CD4-positive, CD25-positive, alpha-beta regulatory T cell (primary cell): ENCODE measurements at places on chromosomes 1 and 21.

- DNase-seq = no peak
These were observed 399 bp upstream of the PTPRC start for GRCh38 chr1:198638441-198638840.

DNA sequence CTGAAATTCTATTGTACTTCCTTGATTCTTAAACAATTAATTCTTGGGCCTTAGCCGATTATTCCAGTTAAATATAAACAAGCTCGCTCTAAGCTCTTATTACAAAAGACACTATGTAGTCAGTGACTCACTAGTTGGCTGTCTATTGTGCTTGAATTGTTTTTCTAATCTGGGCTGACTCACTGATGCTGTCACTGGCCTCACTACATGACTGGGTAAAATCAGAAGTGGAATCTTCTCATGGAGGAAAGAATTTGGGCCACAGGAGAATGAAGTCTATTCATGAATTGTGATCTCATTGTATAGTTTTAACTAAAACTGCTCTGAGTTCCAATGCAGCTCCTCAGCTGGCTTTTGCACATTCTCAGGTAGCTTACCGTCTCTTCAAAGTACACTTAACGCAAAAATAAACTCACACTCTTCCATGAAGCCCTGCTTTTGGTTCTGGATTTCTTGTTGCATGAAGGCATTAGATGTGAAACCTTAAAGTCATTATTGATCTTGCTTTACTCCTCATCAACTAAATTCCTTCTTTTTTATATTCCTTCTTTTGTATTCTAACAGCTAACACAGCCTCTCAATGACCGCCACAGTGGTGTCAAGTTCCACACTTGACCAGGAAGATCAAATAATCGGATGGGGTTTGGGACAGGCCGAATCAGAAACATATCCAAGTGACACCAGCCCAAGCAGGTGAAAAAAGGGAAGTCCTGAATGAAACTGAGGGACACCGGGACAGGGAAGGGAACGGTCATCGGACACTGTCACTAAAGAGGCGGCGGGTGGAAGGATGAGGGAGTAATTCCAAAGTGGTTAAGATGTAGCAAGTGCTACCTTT, 80.9 kb upstream of the LBR start:
- no peak for DNase-seq

GRCh38 chr1:24901791-24902470, 28.1 kb downstream of the RUNX3 start:
- no peak for DNase-seq

GRCh38 chr21:45801989-45802388, 158.5 kb downstream of the PCBP3 start:
- no peak for DNase-seq

DNA sequence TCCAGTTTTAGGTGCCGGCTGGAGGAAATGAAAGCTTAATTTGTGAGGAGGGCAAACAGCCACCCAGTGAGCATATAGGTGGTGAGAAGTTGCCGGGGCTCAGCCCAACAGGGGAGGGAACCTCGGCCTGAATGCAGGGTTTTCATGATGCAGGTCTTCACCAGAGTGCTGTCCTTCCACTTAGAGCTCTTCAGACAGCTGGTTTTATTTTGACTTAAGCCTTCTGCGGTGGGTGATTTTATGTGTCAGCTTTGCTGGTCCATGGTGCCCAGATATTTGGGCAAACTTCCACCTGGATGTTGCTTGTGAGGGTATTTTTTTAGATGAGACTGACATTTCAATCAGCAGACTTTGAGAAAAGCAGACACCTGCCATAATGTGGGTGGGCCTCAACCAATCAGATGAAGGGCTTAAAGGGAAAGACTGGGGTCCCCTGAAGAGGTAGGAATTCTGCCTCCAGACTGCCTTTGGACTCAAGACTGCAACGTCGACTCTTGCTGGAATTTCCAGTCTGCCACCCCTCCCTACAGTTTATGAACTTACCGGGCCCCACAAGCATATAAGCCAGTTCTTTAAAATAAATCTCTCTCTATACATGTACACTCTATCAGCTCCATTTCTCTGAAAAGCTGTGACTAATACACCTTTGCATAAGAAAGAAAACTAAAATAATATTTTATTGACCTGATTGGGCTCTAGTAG, 72.8 kb downstream of the RHOU start:
- no peak for DNase-seq

DNA sequence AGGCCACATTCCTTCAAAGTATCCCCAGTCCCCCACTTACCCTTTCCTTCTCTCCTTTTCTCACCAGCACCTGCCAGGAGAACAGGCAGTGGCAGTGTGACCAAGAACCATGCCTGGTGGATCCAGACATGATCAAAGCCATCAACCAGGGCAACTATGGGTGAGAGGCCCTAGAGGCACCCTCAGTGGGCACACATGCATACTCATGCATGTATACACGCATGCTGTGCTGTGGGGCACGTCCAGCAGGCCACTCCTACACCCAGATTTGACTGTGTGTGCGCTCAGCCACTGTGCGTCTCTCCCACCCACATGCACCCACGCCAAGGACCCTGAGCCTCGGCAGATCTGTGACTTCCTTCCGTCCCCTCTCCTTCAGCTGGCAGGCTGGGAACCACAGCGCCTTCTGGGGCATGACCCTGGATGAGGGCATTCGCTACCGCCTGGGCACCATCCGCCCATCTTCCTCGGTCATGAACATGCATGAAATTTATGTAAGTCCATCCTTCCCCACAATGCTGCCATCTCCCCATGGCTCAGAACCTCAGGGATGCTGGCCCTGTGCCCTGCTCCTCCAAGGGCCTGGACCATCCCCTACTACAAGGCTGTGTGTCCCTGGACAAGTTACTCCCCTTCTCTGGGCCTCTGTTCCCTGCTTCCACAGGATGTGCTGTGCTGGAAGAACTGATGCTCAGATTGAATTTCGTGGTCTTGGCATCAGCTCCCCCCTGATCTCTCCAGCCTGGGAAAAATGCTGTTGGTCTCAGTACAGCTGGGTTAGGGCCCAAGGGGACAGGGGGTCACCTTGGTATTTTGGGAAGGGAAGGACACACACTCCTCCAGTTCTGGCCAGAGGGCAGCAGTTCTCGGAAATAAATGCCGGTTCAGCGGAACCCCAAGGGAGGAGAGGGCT, 7.0 kb downstream of the TINAGL1 start:
- no peak for DNase-seq

DNA sequence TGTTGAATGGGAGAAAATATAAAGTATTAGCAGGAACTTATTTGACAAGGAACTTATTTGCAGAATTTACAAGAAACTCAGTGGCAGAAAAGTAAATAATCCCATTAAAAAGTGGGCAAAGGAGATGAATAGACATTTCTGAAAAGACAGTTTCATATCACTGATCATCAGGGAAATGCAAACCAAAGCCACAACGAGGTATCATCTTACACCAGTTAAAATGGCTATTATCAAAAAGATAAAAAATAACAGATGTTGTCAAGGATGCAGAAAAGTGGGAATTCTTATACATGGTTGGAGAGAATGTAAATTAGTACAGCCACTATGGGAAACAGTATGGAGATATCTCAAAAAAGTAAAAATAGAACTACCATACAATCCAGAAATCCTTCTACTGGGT, 61.0 kb downstream of the SYT14 start:
- no peak for DNase-seq

GRCh38 chr1:37653906-37654305, 19.2 kb upstream of the RSPO1 start:
- no peak for DNase-seq

- no peak for DNase-seq
These were observed 32.1 kb upstream of the HMGN1 start for GRCh38 chr21:39381009-39381408.

- no peak for DNase-seq
These were observed 27.7 kb downstream of the PIGP start for GRCh38 chr21:37045149-37045548.

DNA sequence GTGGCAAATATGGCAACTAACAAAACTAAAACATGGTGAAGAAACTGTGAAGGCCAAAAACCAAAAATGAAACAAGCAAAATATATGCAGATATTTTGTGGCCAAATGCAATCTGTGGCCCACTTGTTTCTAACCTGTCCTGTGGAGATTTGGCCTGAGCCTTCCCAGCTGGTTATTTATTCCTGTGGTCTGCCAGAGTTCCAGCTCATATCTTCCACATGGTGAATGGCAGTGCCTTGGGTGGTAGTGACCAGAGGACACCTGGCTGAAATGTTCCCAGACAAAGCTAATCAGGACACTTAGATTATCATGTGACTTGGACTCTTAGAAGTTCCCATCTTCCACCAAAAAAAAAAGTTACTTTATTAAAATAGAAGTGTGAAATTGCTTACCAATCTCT, 39.7 kb downstream of the RNASEL start:
- no peak for DNase-seq

- DNase-seq = no peak
These were observed 64.1 kb upstream of the GNG12 start for GRCh38 chr1:67897270-67897949.
